ENCODE measurements at places on chromosomes 1 and 21.
A peak's percentile ranks its signal among the peaks of the same experiment; 100 is the strongest.

DNA sequence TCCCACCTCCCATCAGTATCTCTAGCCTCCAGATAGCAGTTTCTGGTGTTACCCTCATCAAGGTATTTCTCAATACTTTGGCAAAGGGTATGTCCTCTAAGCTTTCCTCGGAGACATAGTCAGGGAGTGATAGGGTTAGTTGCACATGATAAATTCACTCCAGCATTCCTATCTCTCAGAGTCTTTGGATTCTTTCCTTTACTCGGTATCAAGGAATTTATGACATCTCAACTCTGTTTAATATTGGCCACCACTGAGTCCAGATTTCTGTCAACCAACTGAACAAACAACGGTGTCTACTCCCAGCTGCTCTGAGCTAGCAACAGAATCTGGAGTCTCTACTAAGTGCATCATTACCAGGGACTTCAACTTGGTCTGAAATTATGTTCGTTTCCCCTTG is 233.4 kb downstream of the TM2D1 start:
- DNase-seq: no peak

DNA sequence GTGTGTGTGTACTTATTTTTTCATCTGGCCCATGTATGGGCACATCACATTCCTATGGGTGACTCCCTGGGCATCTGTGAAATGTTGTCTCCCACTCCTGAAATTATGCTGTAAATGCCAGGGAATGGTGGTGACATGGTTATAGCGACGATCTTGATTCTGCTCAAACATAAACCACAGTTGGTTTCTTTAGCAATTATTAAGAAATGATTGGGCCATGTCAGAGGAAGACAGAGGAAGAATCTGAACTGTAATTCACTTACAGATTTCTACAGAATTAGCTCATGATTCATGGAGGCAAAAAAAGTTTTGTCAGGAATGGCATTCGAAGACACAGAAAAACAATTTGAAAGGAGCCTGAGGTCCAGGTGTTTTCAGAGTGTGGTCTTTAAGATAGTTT is 25.8 kb upstream of the KCNE1 start:
- no peak for DNase-seq

- no peak for DNase-seq
These were observed 4.5 kb downstream of the RAB7B start for GRCh38 chr1:205998457-205999241.

DNA sequence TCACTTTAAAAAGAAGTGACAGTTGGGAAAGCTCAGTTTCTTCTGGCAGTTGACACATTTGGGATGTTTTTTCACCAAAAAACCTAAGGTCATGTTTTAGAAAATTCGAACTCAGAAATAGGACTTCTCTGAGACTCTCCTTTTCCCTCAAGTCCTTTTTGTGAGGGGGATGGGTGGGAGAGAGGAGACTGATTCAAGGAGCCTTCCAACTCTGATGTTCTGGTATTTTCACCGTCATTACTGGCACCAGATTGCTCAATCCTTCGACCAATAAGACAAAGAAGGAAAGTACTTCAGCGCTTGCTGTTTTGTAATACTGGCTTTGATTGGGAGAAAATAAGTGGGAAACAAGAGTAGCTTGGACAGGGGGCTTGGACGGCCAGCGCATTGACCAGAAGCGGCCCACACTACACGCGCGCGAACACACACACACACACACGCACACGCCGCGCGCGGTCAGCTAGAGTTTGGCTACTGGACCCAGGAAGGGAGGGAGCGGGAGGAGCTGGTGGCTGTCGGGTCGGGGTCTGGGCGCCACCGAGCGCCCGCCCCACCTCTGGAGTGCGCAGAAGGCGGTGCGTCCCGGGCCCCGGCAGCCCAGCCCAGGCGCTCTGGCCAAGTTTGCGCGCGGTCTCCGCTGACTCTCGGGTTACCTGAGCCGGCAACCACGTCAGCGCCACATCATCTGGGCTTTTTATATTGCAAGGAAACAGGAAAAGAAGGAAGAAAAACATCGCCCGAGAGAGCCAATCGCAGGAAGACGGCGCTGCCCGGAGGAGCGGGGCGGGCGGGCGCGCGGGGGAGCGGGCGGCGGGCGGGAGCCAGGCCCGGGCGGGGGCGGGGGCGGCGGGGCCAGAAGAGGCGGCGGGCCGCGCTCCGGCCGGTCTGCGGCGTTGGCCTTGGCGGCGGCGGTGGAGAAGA is at the start of gene KCNK1:
Gene KCNK1 (plus strand): TSS at position 855 of the 921 bp plus-strand sequence. CDS start 66 bp downstream, at position 921.
- no peak for DNase-seq

DNA sequence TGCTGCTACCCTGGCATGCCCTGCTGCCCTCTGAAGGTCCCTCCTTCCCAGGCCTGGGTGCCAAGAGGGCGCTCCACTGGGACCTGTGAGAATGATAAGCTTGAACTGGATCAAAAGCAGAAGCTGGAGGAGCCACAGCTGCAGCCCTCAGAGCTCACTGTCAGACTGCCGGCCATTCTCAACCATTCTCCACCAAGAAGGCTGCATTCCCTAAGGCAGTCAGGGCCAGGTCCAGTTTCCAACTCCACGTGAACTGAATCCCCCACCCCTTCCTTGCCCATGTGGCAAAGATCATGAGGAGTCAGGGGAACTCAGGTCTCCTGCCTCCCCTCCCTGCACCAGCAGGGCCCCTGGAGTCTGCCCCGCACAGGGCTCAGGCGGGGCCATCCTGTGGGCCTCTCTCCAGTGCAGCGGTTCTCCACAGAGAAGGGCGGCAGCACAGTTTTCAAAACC is 19.5 kb downstream of the SLC1A7 start:
- DNase-seq: no peak

- peak; percentile 18 for DNase-seq
These were observed 251.2 kb downstream of the RRAGC start for GRCh38 chr1:38608202-38608864.

GRCh38 chr1:178910023-178910422 is 39.1 kb upstream of the ANGPTL1 start:
- DNase-seq: no peak

All from stimulated activated CD4-positive, alpha-beta T cell treated with anti-CD3 and anti-CD28 coated beads, Interleukin-4, amount 100 ng/mL, for 24 hours (primary cell).